Dorsolateral prefrontal cortex (tissue), 122 donors: ENCODE measurements at places on chromosomes 7 and 10.

DNA sequence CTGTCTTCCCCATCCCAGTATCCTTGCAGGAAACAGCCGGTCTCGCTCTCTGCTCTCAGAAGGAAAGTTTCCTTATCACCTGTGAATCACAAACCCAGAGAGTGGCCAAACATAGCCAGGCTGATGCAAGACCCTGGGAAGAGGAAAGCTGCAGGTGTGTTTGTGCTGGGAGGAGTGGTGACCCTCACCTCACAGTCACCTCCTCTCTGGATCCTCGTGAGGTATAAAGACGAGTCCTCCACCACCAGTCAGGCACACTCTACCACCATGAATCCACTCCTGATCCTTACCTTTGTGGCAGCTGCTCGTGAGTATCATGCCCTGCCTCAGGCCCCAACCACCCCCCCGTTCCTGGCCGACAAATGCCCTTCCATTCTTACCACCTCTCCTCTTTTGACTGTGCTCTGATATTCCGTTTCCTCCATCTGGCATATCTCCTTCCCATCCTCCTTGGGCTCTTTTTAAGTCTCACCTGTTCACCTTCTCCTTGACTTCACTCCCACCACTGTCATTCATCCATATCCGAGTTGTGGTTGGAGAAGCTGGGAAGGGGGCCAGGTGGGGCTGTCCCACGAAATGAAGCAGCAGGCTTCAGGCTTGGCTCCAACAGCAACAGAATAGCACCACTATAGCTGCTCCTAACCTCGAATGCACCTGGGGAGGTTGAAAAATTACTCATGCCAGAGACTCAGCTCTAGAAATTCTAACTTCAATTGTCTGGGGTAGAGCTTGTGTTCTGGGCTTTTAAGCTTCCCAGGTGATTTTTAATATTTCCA is at the start of gene PRSS1:
PRSS1 (plus strand) TSS at position 255 of the 776 bp plus-strand sequence; CDS start at position 268, 13 bp downstream.
- DNase-seq = no peak

DNA sequence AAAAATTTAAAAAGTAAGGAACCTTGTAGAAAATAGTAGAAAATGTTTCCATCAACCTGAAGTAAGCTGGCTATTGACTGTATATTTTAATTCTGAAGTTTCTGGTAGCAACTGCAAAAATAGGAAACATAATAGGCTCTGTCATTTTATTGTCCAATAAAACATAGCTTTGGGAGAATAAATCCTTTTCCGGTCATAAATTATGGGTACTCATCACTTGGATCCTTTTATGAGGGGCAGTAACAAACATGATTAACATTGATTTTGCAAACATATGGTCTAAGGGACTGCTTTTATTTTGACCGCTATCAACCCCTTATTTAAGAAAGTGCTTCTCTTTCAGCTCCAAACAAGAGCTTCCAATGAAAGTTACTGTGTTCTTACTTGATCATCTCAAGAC is 495.9 kb upstream of the ANKRD30A start:
- no peak for DNase-seq

GRCh38 chr10:62426086-62426485 is 51.9 kb downstream of the ZNF365 start:
- DNase-seq = no peak

DNA sequence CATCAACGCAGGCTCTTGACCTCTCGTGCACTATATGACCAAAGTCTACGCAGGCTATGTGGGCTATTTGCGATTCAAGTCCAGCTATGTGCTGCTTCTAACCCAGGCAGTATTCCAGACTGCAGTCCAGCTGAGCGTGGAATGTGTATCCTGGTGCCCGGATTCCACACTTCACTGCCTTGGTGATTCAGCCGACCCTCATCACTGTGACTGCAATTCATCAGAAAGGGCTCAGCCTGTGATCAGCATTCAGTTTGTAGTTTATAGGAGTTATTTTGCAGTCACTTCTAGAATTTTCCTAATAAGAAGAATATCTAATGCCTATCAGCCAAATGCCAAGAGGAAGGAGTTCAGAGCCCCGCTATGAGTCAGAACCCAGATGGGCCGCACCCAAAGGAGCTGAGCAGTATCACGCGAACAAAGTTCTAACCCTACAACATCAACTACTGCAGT is 119.8 kb upstream of the LANCL2 start:
- no peak for DNase-seq

GRCh38 chr10:13271552-13272163 is 28.2 kb downstream of the PHYH start:
- no peak for DNase-seq

DNA sequence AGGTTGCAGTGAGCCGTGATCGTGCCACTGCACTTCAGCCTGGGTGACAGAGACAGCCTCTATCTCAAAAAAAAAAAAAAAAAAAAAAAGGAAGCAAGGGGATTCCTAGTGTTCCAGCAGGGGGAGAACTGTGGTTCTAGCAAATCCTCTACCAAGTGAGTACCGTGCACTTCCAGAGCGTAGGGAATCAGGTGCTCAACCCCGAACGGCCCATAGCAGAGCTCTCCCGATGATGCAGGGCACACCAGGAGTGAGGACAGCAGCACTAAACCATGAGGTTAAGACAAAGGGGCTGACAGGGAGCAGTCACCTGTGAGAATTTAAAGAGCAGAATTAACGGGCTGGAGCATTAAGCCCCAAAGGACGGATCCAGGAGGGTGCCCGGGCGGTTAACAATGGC is 173.6 kb downstream of the PTPRN2 start:
- no peak for DNase-seq

- no peak for DNase-seq
Observed at GRCh38 chr7:124027236-124027635, 5.6 kb downstream of the TMEM229A start.

DNA sequence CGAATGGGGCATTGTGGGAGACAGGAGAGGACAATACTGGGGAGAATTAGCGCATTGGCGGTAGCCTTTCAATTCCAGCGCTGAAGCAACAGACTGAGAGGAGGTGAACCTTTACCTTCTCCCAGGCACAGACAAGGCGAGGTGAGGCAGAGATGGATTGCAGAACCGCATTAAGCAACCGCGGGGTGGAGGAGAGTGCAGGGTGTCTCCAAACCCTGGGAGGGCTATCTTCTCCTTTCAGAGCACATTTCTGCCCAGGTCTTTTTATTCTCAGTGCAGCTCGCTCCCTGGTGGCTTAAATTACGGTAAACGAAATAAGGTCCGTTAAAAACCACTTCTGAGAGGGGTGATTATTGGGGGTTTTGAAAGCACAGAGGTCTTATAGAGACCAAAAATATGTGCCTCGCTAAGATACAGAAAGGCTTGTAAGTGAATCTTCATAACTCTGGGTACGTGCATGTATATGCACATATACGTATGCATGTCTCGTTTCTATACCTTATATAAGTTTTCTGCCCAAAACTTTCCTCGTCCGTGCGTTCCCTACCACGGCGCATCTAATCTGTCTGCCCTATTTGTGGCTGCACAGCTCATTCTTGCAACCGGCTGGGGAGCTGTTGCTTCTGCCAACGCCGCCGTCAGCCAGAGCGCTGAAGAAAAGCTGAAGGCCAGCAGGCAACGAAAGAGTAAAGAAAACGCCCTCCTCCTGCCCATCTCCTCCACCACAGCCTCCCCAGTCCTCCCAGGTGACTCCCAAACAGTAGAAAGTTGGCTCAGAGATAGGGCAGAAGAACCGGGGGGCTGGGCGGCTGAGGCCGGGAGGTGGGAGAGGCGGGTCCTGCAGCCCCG is 895 bp upstream of the ZNF804B start:
- peak; percentile 18 for DNase-seq
